ENCODE measurements at places on chromosomes 3 and 15.
A peak's percentile ranks its signal among the peaks of the same experiment; 100 is the strongest.

GRCh38 chr15:74723187-74723586, 2.1 kb downstream of the CYP1A1 start:
- DNase-seq = no peak

GRCh38 chr3:102124282-102124681, 275.0 kb downstream of the NFKBIZ start:
- peak; percentile 15 for DNase-seq

DNA sequence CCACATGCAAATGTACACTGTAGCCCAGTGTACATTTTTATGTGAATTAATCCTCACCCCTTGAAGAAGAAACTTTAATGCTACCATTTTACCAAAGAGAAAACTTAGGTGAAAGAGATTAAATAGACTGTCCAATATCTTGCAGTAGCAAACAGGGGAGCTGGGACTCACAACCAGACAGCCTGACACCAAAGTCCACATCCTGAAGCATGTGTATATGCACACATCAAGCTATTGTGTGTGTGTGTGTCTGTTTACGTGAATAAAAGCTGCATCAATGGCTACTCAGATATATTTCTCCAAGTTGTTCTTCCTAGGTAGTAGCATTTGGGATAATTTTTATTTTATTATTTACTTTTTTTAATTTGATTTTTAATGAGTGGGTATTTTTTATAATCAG, 6.7 kb downstream of the ANO10 start:
- DNase-seq = no peak

- no peak for DNase-seq
Observed at GRCh38 chr3:47399531-47400270, 18.9 kb downstream of the PTPN23 start.

GRCh38 chr3:43138488-43139231, 32.8 kb upstream of the POMGNT2 start:
- DNase-seq = no peak

GRCh38 chr15:77546050-77546501, 86.6 kb downstream of the LINGO1 start:
- no peak for DNase-seq

DNA sequence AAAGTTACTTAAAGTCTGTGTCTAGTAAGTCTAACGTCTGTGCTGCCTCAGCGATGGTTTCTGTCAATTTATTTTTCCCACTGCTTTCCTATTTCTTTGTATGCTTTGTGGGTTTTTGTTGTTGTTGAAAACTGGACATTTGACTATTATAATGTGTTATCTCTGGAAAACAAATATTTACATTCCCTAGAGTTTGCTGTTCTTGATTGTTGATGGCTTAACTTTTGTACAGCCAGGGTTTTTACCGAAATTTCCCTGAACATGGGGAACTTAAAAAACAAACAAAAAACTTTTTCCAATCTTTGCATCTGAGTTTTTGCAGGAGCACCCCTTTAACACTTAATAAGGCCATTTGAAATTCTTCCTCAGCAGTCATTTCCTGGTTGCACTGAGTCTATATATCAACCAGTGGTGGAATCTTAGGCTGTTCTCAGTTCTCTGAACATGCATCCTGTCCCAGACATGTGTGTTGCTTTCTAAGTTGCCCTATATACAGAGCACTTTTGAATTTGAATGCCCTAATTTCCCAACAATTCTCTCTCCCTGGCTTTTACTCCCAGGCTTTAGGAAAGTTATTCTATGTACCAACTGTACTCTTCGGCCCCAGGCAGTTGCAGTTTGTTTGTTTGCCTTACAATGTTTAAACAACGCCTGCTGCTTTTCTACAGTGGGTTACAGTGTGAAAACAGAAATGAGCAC, 11.8 kb upstream of the PIAS1 start:
- no peak for DNase-seq

DNA sequence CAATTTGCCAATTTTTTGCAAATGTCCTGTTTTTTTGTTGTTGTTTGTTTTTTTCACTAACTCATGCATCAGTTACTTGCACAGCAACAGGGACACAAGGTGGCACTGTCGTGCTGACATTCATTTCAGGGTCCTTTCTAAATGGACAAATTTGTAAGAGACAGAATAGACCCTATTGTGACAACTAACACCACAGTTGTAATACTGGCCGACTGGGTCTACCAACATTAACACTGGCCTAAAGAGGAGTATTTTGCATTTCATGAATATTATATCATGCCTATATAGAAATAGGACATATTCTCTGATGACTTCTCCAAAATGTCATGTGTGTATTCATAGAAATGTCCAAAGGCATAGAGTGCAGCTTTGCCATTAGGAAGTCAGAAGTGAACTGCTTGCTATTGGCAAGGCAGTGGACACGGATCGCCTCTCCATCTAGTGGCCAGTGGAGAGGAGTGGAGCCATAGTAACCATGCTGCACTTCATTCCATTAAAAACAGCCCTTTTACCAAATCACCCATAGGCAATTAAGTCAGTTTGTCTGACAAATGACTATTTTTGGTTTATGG, 54.8 kb downstream of the ZBTB20 start:
- peak; percentile 8 for DNase-seq

Data from brain pericyte (primary cell).